Hematopoietic multipotent progenitor cell treated with erythropoietin and hydrocortisone succinate and interleukin-3 and kit ligand, for 8 days (in vitro differentiated cells): ENCODE measurements at places on chromosomes 6 and 20.

DNA sequence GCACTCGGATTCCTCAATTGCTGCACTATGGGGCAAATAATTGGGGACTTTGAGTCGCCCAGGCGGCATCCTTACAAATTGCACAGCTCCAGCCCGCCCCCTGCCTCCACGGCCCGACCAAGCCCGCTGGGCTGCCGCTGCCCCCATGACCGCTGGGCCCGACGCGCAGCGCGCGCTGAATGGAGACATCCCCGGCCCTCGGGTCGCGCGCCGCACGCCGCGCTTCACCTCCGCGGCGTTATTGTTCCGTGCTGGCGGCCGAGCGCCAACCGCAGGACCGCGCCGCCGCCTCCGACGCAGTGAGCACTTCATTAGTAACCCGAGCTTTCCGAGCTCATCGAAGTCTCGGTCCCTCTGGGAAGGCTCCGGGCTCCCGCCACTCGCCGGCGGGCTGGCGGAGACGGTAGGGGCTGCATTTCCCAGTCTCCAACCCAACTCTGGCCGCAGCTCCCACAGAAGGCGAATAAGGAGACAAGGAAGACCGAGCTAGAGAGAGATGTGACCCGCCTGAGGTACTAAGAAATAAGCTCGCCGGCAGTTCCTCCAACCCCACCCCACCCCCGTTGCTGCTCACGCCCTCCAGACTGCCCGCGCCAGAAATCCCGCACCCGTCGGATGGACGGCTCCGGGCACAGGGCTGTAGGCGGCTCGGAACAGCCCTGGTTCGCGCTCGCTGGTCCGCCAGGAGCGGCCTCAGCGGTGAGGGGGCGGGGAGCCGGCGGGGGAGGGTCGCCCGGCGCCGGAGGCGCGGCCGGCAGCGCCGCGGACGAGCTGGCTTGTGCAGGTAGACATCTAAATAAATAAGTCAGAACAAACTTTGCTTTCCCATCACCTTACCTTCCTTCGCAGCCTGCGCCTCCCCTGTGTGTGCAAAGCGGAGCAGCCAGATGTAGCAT lies 703 bp downstream of the EPHA7 start:
- no peak for DNase-seq

- DNase-seq, result no peak
These were observed 66.9 kb upstream of the CLDN20 start for GRCh38 chr6:155196911-155197310.

- no peak for DNase-seq
These were observed 352.5 kb downstream of the CDH26 start for GRCh38 chr20:60310560-60311349.

GRCh38 chr20:48584391-48585060 lies 243.3 kb downstream of the PREX1 start:
- no peak for DNase-seq
